Iris pigment epithelial cell (primary cell): ENCODE measurements at places on chromosomes 1 and 21.

DNA sequence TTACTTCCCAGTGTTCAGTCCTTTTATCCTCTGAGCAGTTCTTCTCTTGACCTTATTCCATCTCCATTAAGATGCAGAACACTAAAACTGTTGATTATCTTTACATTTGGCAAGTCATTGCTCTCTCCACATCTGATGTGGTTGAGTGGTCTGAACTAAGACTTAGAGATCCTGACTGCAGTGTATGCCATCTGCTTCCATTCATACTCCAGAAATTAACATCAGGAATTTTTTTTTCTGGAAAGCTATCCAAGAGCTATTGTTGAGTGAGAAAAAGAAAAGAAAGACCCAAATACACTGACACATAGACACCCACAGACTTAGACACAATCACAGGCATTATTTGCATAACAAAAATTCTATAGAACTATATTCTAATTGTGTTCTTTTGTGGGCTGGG is 3.7 kb upstream of the TRIM62 start:
- DNase-seq, result no peak

- no peak for DNase-seq
Measured at GRCh38 chr1:102776071-102776470, 332.3 kb downstream of the COL11A1 start.

DNA sequence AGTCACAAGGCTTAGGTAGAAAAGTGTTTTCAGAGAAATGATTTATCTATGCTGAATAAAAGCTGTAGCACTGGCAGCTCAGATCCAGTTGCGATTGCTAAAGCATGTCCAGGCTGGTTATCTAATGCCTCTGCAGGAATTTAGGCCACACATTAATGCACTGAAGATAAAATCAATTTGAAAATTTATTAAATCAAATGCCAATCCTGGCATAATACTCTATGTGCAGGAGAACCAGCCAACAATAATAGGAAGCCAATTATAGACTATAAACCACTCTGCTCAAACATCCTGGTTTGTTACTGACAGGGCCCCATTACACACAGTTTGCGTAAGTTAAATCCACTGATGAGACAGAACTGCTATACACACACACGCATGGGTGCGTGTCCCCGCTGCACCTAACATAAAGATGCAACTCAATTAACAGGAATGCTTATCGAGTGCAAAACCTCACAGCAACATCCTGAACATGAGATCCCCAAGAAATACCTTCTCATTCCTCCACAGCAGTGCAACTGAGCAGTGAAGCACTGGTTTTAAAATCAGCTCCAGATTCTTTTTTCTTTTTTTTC is 40.6 kb downstream of the PTP4A2 start:
- peak; percentile 19 for DNase-seq

DNA sequence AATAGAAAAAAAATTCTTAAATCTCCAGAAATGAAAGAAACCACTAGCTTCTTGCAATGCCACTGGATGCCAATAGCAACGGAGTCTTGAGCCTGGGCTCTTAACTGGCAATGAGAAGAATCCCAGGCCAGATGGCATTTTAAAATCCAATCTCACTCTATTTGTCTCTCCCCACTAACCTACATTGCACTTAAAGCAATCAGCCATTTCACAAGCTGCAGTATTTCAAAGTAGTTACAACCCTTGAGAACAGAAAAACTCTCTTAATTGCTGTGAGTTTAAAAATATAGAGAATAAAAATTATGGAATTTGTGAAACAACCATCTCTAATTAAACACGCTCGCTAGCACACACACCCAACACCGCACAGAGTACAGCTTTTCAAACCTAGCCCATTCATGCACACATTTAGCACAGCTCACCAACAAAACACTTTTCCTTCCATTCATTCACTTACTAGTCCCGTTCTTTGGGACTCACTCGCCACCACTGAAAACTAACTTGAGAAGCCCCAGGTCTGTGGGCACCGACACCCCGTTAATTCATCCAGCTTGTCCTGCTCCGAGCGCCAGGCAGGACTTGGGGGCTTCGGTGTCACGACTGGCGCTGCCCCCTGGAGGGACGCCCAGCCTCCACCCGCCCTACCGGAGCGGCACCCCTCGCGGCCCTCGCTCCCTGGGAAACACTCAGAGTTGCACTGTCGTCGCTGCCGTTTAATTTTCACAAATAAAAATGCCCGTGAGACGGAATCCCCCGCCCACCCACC is 1.0 kb downstream of the DDAH1 start:
- DNase-seq, result peak; percentile 30

- DNase-seq, result no peak
Measured at GRCh38 chr1:7572654-7573152, 198.4 kb upstream of the VAMP3 start.

DNA sequence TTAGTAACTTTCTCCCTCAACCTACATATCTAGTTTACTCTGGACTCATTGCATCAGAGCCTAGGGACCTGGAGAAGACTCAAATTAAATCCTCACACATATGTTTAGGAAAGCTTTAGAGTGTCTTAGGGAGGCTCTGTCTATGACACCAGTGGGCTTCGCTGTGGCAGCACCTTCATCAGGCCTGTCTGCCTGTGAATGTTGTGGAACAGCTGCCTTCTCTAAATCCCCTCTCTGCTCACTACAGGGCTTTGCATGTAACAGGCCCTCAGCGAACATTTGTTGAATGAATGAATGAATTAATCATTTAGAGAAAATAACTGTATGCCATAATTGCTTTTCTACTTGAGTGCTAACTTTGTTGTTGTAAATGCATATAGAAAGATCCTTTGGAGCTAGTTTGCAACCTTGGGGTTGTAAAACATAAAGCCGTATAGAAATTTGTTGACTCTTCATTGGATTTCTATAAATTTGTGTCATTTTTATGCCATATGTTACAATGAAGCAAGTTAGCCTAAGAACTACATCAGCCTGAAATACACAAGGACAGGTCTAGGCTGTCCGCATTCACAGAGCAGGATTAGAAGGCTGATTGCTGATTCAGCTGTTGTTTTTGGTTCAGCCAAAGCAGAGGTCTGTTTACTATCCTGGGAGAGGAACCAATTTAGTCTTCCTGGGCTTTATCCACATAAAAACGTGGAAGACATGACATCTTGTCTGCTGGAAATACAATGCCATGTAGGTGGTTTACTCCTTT is 238.0 kb downstream of the ASTN1 start:
- no peak for DNase-seq

DNA sequence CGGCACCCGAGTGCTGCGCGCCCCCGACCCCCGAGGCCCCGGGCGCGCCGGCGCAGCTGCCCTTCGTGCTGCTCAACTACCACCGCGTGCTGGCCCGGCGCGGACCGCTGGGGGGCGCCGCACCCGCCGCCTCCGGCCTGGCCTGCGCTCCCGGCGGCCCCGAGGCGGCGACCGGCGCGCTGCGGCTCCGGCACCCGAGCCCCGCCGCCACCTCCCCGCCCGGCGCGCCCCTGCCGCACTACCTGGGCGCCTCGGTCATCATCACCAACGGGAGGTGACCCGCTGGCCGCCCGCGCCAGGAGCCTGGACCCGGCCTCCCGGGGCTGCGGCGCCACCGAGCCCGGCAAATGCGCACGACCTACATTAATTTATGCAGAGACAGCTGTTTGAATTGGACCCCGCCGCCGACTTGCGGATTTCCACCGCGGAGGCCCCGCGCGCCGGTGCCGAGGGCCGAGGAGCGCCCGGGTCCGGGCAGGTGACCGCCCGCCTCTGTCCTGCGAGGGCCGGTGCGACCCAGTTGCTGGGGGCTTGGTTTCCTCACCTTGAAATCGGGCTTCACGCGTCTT is 49.0 kb downstream of the SIM2 start:
- peak; percentile 39 for DNase-seq

DNA sequence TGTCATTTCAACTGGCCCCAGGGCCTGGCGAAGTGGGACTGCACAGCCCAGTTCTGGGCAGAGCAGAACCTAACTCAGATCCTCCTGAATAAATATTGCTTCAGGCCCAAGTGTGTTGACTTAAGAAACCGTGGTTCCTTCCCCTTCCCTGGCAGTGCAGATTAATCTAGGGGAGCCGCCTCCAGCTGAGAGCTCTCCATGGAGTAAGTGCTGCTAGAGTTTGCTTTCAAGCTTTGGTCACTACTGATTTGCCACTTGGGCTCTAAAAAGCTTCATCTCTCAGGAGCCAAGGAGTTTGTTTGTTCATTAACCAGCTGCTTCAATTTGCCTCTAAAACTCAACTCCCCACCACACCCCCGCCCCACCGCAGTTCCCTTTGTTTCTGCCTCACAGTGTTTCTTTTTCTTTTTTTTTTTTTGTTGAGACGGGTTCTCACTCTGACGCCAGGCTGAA is 112.1 kb downstream of the DTL start:
- no peak for DNase-seq

DNA sequence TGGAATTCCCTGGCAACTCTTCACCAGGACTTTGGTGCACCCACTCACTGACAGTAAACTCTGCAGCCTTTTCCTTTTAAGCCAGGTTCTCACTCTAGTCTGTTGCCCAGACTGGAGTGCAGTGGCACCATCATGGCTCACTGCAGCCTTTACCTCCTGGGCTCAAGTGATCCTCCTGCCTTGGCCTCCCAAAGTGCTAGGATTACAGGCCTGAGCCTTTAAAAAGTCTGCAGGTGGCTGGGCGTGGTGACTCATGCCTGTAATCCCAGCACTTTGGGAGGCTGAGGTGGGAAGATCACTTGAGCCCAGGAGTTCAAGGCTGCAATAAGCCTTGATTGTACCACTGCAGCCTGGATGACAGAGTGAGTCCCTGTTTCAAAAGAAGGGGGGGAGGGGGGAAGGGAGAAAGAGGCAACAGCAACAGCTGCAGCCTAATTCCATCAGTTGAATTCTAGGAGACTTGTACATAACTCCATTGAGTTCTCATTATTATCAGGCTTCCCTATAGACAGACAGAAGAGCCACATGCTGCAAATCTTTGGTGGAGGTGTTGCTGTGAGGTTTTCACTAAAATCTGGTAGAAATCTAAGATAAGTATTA is 8.1 kb upstream of the HNRNPR start:
- no peak for DNase-seq

GRCh38 chr1:4590756-4591155 is 63.7 kb upstream of the AJAP1 start:
- DNase-seq, result no peak

- peak; percentile 86 for DNase-seq
Measured at GRCh38 chr1:97379387-97380075, 541.3 kb downstream of the DPYD start.

- DNase-seq, result no peak
Measured at GRCh38 chr1:145806408-145806807, 17.5 kb downstream of the RNF115 start.

- no peak for DNase-seq
Measured at GRCh38 chr1:175167861-175168260, 24.7 kb downstream of the KIAA0040 start.

DNA sequence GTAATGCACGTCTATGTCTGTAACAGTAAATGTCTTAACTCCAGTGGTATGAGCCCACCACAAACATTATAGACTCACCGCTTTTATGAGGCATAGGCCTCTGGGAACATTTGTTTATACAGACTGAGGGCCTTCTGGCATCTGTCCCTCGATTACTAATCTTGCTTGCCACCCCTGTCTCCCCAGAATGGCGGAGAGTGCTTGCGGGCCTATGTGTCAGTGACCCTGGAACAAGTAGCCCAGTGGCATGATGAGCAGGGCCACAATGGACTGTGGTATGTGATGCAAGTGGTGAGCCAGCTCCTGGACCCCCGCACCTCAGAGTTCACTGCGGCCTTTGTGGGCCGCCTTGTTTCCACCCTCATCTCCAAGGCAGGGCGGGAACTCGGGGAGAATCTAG is 18.3 kb upstream of the SHISA4 start:
- DNase-seq, result peak; percentile 68

GRCh38 chr1:10778640-10779039 is 17.8 kb downstream of the CASZ1 start:
- no peak for DNase-seq

- DNase-seq, result no peak
Measured at GRCh38 chr1:38213646-38214434, 167.2 kb upstream of the POU3F1 start.

DNA sequence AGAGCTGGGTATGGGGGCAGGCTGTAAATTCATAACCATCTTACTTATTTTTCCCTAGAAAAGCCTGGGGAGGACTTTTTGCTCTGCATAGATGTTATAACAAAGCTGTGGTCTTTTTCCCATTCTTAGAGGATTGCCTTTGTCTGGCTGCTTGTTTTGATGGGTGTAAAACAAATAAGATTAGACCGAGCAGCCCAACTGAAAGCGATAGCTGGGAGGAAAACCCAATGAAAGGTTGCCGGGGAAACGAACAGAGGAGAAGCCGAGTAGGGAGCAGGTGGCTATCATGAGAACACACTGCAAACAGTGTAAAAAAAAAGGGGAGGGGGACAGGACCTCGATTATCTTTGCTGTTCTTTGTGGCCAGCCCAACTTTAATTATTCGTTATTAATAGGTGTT is 1.9 kb downstream of the ELAVL4 start:
- DNase-seq, result no peak

DNA sequence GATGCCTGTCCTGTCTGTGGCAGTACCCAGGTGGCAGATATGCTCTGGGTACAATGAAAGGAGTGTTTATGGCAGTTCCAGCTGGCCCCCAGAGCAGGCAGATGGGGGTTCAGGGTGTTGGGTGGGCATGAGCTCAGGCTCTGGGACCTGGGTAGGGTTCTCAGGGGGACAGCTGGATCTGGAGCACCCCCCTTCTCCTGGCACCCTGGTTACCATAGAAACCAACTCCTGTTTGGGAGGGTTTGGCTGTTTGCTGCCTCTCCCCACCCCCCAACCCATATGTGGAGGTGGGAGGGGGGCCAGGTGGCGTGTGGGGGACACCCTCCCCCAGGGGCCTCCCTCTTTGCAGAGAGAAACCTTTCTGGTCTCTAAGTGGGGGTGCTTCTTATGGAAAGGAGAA is 7.1 kb downstream of the FOXO6 start:
- DNase-seq, result no peak

DNA sequence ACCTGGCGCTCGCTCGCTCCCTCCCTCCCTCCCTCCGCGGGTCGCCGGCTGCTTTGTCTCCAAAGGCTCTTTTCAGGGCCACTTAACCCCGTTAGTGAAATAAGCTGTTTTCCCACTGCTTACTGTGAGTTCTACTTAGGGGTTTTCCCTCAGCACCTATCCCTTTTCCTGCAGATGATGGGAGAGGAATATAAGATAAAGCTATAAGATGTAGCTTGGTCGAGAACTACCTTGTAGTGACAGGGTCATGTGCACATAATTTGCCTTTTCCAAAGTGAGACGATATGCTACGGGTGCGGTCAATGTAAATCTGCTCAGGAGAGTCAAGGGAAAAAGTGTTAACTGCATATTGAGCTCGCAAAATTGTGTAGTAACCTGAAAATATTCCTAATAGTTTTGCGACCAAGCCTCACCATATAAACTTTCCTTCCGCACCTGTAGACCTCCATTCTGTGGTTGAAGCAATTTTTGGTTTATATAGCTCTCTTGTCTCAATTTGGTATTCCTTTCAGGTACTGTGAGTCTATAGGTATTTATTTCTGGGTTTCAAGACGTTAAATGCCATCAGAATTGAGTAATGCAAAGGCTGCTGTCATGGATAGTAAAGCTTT is 55.8 kb upstream of the BOLA1 start:
- peak; percentile 29 for DNase-seq

GRCh38 chr1:47160716-47161115 is 23.5 kb downstream of the CYP4A22 start:
- DNase-seq, result no peak
